ENCODE measurements at places on chromosomes 12 and 14. TPM values are rescaled to one million over a fixed set of nuclear protein-coding genes. Genes with fewer than 3 reads are reported as not detected.

GRIP1 gene
- total RNA-seq, result 0.81 TPM

NOVA1 gene
- 7.8 TPM for total RNA-seq

CD163 gene
- total RNA-seq, result 0.24 TPM

KRT80 gene
- 1.1 TPM for total RNA-seq

GUCY2C gene
- total RNA-seq, result not detected

KRT7 gene
- 17.0 TPM for total RNA-seq

GARIN6 gene
- not detected for total RNA-seq

DNAH10 gene
- 0.81 TPM for total RNA-seq

PXMP2 gene
- total RNA-seq, result 15.4 TPM

SELPLG gene
- total RNA-seq, result 4.2 TPM

PTPRB gene
- total RNA-seq, result 0.49 TPM

KRT5 gene
- 9.4 TPM for total RNA-seq

FZD10 gene
- total RNA-seq, result not detected

SPIC gene
- not detected for total RNA-seq

All from hair follicle dermal papilla cell (primary cell).